ENCODE measurements at places on chromosomes 13 and 19.

GRCh38 chr19:38734426-38735256 is 9.6 kb downstream of the CAPN12 start:
- no peak for DNase-seq

DNA sequence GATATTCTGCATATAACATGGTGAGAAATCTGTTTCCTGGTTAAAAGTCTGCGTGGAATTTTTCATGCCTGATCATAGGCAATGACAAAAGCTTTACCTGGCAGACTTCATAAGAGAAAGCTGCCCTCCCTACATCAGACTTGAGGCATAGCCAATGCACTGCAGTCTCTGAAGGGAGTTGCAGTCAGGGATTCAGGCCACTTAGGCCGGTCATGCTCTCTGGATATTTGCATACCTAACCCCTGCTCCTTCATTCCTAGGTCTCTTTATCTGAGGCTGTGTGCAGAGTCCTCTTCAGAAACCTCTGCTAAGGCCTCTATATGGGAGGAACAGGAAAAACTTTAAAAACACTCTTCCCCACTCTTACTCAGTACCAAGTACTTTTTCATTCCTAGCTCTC is 287.4 kb downstream of the PCDH17 start:
- no peak for DNase-seq

- no peak for DNase-seq
Observed at GRCh38 chr13:112879283-112879833, 89.7 kb upstream of the MCF2L start.

- DNase-seq, result no peak
Observed at GRCh38 chr13:75961911-75962310, 325.8 kb downstream of the LMO7 start.

DNA sequence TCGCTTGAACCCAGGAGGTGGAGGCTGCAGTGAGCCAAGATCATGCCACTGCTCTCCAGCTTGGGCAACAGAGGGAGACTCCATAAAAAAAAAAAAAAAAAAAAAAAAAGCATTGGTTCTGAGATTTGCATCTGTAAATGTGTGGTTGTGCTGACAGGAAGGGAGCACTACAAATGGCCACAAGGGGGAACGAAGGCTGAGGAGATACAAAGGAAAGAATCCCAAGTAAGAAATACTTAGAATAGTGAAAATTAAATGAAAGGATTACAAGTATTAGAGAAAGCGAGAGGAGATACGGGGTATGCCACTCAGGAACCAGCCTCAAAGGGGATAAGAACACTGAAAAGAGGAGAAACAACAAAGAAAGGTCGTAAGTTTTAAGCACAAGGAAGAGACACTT is 284.9 kb downstream of the KLF12 start:
- no peak for DNase-seq

DNA sequence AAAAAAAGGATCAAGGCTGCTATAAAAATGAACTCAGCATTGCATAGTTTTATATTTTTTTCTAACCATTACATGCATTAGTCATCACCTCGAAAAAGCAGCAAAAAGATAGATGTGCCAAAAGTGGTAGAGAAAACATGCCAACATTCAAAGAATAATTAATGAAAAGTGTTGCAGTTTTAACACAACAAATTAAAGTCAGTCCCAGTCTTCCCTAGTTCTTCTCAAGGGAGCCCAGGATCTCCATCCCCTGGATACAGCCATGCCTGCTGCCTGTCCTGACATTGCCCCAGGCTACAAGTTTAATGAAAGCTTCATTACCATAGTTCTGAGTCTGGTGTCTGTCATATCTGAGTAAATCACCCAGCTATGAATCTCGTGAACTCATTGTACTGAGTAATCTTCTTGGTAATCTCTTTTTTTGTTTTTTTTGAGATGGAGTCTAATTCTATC is 116.6 kb upstream of the KLF12 start:
- DNase-seq, result no peak

- no peak for DNase-seq
Observed at GRCh38 chr13:50370303-50370950, 355.2 kb downstream of the KCNRG start.

DNA sequence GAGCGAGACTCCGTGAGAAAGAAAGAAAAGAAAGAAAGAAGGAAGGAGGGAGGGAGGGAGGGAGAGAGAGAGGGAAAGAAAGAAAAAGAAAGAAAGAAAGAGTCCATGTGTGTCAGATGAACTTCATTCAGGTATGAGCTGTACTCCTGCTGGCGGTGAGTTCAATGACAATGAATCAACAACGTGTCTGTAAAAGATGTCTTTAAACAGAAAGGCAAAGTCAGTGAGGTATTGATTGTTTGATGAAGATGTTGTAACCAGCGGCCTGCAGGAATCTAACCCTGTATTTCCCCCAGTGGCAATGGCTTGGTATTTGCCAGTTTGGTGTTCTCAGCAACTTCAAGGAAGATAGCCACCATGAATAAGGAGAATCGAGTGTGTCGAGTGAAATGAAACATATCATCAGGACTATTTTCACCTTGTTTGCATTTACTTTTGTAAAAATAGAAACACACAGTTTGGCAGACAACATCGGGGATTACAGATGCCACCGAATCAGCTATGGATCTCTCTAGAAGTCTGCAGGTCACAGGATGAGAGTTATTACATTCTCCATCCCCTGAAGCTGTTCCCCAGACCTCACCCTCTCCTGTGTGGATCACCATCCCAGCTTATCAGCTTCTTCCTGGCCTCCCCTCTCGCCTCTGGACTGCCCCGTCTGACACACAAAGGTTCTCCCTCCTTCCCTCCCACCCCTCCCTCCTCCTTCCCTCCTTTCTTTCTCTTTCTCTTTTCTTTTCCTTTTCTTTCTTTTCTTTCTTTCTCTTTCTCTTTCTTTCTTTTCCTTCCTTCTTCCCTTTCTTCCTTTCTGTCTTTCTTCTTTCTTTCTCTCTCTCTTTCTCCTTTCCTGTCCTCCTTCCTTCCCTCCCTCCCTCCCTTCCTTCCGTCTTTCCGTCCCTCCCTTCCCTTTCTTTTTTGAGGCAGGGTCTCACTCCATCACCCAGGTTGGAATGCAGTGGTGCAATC is 8.2 kb upstream of the SBK3 start:
- DNase-seq, result no peak

GRCh38 chr19:42271861-42272534 is 2.9 kb downstream of the CIC start:
- no peak for DNase-seq

DNA sequence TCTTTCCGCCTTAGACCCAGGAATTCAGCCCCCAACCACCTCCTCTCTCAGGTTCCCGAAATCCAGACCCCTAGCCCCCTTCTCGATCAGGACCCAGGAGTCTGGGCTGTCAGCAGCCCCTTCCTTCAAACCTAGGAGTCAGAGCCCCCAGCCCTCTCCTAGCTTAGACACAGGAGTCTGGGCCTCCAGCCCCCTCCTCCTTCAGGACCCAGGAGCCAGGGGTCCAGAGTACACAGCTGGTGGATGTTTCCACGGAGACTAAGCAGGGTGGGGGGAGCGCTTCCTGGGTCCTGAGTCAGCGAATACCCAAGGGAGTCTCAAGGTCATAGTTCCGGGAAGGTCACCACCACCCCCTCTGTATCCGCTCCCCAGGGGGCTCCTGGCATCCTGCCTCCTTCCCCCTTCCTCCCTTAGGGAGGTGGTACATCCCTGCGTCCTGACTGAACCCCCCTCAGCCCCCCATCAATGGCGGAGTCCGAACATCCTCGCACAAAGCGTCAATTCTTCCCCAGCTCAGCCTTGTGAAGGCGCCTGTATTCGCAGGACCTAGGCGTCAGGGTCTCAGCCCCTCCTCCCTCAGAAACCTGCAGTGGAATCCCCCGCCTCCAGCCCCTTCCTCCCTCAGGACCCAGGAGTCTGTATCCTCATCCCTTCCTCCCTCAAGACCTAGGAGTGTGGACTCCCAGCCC is 4.6 kb downstream of the CADM4 start:
- DNase-seq, result no peak

- no peak for DNase-seq
Observed at GRCh38 chr13:113588394-113589111, 4.0 kb downstream of the TFDP1 start.

DNA sequence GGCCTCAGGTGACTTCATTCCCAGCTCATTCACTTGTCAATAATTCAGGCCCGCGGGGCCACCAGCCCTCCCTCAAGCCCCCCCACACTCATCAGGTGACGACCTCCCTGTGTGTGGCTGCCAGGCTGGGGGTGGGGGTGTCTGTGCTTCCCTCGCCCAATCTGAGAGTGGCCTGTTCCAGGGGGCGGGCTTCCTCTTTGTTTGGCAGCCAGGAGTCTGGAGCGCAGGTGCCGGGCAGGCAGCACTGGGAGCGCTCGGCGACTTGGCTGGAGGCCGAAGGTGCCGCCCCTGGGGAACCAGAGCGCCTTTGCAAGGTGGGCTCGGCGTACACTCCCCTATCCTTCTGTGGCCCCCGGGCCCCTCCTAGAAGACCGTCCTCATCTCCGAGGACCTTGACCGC is 5.4 kb upstream of the ZNF98 start:
- no peak for DNase-seq

DNA sequence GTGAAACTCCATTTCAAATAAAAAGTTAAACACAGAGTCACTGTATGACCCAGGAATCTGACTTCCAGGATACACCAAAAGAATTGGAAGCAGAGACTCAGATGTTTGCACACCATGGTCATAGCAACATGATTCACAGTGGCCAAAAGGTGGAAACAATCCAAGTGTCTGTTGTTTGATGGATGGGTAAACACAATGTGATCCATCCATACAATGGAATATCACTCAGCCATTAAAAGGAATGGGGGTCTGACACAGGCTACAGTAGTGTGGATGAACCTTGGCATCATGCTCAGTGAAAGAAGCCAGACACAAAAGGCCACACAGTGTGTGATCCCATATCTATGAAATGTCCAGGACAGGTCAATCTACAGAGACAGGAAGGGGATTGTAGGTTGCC is 174.3 kb downstream of the PTPRS start:
- DNase-seq, result no peak

- no peak for DNase-seq
Observed at GRCh38 chr13:49098771-49099512, 121.2 kb upstream of the MLNR start.

DNA sequence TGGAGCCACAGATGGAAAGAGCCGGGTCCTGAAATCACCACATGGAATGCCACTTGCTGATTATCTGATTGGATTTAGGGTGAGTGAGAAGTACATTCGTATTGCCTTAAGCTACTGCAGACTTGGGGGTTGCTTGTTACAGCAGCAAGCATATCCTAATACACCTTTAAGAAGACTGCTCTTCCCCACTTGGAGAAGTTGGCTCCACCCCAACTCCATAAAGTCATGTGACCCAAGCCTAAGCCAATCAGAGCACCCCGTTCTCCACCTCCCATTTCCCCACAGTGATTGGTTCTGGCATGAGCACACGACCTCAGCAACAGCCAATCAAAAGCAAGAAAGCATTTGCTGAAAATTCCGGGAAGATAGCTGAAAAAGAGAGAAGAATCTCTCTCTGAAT is 23.1 kb downstream of the CACNA1A start:
- no peak for DNase-seq

DNA sequence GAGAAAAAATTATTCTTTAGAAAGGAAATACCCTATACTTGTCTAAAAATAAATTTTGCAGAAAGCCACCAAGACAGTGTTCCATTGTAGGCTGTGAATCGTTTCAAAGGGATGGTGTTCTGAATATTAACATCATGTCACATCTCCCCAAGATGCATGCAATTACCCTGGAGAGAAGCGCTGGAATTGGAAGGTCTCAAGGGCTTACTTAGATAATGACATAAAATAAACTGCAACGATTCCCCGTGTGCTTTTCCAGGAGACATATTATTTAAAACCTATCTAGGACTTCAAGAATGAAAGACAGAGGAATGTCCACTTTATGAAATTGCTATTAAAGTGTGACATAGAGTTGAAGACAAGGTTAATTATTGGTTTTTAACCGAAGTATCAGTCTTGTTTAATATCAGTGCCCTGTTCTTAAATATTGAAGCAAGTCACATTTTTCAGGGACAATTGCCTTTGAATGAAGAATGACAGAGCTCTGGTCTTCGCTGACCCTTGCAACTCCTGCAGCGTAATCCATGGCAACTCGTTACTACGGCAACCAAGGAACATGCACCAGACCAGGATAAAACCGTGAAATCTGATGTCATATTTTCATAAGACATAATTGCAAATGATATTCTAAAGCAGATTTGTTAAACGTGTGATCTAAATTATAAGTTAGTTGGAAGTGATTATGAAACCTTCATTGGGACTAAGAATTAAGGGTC is 91.7 kb downstream of the EFNB2 start:
- no peak for DNase-seq

DNA sequence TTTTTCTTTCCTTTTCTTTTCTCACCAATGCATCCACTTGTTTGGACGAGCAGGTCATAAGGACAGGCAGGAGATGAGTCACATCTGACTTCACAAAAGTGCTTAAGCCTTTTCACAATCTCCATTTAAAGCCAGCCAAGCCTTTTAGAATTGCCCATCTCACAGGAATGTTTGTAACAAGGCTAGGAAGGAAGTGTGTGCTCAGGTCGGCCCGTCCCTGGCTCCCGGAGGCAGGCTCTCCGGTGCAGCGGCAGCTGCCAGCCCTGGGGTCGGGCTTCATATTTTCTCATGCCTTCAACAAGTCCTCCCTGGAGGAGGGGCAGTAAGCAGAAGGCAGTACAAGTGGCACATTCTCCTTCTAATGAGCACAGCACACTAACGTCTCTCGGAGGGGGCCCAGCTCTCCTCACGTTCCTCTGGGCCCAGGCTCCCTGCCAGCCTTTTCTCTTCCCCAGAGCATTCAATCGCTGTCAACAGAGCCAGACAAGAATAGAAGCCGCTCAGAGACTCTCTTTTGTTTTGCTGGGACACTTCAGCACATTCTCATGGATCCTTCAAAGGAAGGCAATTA is 180.5 kb downstream of the COL4A1 start:
- DNase-seq, result no peak

DNA sequence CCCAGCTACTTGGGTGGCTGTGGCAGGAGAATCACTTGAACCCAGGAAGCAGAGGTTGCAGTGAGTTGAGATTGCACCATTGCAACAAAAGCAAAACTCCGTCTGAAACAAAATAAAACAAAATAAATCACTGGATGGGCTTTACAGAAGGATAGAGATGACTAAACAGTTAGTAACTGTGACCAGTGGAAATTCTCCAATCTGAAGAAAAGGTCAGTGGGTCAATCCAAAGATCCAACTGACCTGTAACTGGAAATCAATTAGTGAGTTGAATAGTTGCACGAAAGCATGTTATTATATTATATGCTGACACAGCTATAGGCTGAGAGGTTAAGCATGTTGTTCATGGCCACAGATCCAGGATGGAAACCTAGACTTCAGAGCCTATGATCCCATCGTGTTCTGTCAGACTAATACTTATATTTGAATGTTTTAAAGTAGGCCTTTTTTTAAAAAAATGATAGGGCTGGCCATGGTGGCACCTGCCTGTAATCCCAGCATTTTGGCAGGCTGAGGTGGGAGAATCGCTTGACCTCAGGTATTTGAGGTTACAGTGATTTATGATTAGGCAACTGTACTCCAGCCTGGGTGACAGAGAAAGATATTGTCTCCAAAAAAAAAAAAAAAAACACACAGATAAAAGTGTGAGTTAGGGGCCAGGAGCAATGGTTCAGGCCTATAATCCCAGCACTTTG is 1.4 kb downstream of the ECH1 start:
- no peak for DNase-seq
